Activated CD4-positive, alpha-beta T cell treated with anti-CD3 and anti-CD28 coated beads for 36 hours (primary cell): ENCODE measurements at places on chromosomes 2 and 18. TPM values are rescaled to one million over a fixed set of nuclear protein-coding genes. Genes with fewer than 3 reads are reported as not detected.

Gene FRZB
- total RNA-seq: not detected

Gene PSMG2
- 113 TPM for total RNA-seq

Gene BOLL
- not detected for total RNA-seq

Gene PKP4
- total RNA-seq: 39.2 TPM

Gene NGEF
- total RNA-seq: 2.0 TPM

Gene STRADB
- 21.8 TPM for total RNA-seq

Gene ZNF512
- total RNA-seq: 34.5 TPM

Gene MROH2A
- not detected for total RNA-seq
